Stimulated activated CD8-positive, alpha-beta memory T cell treated with anti-CD3 and anti-CD28 coated beads, Interleukin-12 subunit alpha, Interleukin-12 subunit beta, amount 100 ng/mL, for 4 hours (primary cell): ENCODE measurements at places on chromosomes 1 and 21.

DNA sequence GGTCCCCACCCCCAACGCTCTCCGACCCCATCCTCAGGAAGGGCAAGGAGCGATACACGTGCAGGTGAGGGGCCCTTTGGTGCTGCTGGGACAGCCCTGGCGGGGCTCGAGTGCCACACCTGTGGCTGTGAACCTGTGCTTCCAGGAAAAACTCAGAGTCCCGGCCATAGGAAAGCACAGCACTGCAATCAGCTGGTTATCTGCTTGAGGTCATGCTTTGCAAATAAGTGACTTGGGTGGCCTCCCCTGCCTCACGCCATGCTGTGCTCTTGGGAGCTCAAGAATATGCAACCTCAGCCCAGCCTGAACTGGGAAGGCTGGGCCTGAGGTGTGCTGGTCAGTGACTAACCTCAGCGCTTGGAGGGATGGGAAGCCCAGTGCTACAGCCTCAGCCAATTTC, 36.5 kb upstream of the ARHGEF16 start:
- DNase-seq = no peak

- peak; percentile 31 for DNase-seq
These were observed 27.4 kb upstream of the CTPS1 start for GRCh38 chr1:40951943-40952743.

DNA sequence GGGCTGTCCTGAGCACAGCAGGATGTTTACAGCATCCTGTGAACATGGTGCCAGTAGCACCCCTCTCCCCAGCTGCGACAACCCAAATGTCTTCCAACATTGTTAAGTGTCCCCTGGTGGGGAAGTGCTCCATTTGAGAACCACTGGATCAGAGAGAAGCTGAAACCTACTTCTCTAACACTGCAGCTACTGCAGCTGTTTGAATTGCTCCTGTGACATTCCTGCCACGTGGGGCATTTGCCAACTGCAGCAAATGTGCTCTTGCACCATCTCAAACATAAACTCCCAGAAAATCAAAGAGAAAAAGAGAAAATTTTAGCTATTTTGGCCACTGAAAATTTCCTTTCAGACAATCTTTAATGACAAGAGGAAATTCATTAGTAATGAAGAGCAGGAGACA, 11.0 kb downstream of the SLC2A5 start:
- no peak for DNase-seq

- DNase-seq = no peak
These were observed 338 bp downstream of the ACAP3 start for GRCh38 chr1:1307261-1307922.

DNA sequence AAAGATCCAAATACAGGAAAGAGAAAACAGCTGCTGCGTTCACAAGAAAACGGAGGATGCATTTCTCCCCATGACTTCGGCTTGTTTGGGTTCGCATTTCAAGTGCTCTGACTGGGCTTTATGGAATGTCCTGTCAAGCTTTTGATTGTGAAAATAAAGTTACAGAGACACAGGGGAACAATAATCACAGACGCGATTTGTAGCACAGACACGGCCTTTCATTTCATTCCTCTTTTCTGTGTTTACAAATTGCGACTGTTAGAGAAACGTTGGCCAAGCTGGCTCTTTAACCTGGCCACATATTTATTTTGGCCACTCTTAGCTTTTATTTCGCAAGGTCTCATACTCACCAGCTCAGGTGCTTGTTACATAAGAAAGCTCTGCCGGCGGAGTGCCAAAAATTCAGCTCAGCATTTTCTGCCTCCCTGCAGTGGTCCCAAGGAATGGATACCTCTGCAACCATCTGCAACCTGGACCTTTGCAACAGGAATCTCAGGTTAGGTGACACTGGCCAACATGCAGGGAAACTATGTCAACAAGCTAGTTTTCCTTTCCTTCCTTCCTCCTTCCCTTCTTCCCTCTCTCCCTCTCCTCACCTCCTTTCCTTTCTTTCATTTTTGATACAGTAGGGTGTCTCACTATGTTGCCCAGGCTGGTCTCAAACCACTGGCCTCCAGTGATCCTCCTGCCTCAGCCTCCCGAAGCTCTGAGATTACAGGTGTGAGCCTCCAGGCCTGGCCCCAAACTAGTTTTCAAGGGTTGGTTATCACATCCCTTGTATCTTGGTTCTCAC, 58.2 kb upstream of the SLC45A1 start:
- no peak for DNase-seq

DNA sequence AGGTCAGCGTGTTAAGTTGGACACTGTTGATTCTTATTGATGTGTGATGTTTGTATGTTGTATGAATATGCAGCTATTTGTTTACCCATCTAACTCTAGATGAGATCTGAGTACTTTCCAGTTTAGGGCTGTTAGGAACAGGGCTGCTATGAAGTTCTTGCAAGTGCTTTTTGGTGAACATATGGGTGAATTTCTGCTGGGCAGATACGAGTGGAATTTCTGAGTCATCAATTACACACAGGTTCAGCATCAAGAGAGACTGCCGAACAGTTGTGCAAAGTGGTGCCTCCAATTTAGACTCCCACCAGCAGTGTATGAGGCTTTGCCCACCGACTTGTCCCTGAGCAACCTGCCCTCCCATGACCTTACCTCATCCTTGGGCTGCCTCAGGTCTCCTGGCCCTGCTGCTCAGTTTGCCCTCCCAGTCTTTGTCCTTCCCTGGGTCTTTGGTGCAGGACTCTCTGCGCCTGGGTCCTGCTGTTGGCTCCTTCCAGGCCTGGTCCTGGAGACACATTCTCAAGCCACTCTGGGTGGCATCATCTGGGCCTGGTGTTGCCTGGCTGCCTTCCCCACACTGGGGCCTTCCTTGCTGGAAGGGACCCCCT, 343.6 kb downstream of the PTPRU start:
- no peak for DNase-seq

GRCh38 chr21:35738347-35738961, 321.9 kb downstream of the SETD4 start:
- DNase-seq = no peak

DNA sequence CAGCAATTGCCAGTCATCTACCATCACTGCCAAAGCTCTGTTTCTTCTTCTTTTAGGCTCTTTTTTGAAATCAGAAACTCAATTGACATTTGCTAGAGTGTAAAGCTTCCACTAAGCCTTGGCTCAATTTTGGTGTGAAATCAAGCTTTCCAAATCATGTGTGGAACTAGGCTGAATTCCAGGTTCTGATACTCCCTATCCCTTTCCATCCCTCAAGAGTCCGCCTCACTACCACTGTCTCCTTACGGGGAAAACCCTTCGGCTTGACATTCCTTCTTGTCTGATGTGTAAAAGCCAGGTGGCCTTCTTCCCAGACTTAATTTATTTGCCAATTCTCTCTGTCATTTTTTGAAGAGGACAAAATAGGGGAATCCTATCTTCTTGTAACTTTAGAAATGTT, 47.2 kb upstream of the PRMT6 start:
- DNase-seq = no peak

- no peak for DNase-seq
These were observed 105.8 kb downstream of the SMYD2 start for GRCh38 chr1:214386747-214387146.

DNA sequence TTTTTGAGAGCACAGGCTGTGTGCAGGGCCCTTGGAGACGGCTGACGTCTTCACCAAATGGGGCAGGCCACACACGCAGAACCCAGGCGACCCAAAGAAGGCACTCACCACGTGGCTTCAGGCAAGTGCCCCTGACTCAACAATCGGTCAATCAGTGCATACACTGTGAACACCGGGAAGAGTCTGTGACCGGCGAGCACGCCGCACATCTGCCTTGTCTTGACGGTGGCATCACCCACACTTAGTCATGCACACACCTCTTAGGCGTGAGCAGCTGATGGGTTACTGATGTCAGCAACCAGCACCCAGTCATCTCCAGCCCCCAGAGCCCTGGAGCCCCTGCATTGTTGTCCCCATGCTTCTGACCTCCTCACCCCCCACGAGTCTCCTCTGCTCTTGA, 4.9 kb upstream of the LRRC3 start:
- no peak for DNase-seq

DNA sequence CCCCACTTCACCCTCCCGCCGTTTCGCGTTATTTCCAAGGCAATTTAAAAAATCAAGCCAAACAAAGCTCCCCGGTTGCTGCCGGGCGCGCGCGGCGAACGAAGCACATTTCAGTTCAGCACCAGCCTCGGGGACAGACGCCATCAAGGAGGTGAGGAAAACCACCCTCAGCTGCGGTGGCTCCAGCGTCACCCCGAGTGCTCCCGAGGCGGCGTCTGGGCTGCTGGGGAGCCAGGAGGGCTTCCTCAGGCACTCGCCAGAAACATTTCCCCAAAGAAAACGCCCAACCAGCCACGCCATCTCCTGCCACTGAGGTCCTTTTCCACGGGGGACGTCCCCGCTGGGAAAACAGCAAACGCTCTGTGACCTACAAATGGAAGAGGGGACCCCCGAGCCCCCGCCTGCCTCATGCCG, 623 bp downstream of the GNG4 start:
- DNase-seq = no peak

- no peak for DNase-seq
These were observed 8.8 kb upstream of the IFNLR1 start for GRCh38 chr1:24195874-24196273.

DNA sequence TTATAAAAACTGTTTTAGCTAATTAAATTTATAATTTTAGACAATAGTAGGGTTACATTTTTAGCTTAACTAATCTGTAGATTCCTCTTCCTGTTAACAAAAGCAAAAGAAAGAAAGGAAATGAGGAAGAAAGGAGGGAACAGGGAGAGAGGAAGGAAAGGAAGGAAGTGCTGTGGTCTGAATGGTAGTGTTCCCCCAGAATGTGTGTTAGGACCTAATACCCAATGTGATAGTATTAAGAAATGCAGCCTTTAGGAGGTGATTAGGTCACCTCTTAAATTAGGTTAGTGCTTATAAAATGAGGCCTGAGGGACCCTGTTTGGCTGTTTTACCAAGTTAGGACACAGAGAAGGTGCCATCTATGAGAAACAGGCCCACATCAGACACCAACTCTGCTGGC, 136.9 kb upstream of the SAMSN1 start:
- DNase-seq = no peak

- DNase-seq = no peak
These were observed 7.5 kb upstream of the YBX1 start for GRCh38 chr1:42674682-42675081.

DNA sequence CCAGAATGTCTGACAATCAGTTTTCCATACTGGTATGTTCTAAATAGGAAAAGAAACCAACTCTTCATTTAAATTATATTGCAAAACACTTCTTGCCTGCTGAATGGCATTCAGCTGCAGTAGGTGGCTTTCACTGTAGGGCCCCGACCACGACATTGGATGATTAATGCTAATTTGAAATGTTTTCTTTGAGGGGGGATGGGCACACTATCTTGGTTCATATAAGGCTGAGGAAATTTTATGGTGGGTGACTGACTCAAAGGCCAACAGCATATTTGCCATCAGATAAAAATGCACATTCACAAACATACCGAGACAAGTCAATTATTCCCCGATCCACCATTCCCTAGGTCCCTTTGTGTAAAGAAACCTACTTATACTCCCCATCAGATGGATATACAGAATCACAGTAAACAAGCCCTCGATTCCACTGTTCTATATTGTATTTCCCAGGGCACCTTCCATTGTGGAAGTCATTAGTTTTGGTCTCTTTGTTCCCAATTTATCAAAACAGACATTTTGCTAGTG, 464.2 kb upstream of the DAB1 start:
- DNase-seq = no peak

- DNase-seq = no peak
These were observed 38.2 kb downstream of the GRIK3 start for GRCh38 chr1:36996106-36996505.

- DNase-seq = no peak
These were observed 31.8 kb downstream of the CLEC20A start for GRCh38 chr1:178465011-178465410.

- no peak for DNase-seq
These were observed 749 bp downstream of the IBA57 start for GRCh38 chr1:228166170-228166936.

DNA sequence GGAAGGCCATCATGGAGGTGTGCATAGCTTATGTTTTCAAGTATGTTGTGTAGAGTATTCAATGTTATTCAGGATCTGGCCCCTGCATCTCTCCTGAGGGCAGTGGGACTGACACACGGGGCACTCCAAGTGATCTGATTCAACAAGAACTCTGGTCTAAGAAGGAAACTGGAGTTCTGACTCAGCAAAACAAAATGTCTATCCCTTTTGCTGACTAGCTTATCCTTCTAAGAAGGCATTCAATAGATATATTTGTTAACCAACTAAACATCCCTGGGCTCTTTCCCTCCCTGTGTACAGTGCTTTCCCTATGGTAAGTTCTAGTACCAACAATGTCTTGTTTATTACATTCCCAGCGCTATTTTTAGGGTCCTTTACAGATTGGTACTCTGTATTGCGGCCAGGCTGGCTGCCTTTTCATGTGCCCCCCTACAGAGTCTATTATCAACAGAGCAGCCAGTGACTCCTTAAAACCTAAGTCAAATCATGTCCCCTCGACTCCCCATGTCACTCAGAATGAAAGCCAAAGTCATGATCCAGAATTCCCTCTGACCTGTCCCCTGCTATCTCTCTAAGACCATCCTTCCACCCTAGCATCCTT, 304.9 kb downstream of the KCNH1 start:
- no peak for DNase-seq

- DNase-seq = no peak
These were observed 52.4 kb downstream of the HNRNPR start for GRCh38 chr1:23291706-23292105.
